CD4-positive, alpha-beta T cell treated with Interleukin-15 for 4 hours (primary cell): ENCODE measurements at places on chromosomes 11 and 22.

DNA sequence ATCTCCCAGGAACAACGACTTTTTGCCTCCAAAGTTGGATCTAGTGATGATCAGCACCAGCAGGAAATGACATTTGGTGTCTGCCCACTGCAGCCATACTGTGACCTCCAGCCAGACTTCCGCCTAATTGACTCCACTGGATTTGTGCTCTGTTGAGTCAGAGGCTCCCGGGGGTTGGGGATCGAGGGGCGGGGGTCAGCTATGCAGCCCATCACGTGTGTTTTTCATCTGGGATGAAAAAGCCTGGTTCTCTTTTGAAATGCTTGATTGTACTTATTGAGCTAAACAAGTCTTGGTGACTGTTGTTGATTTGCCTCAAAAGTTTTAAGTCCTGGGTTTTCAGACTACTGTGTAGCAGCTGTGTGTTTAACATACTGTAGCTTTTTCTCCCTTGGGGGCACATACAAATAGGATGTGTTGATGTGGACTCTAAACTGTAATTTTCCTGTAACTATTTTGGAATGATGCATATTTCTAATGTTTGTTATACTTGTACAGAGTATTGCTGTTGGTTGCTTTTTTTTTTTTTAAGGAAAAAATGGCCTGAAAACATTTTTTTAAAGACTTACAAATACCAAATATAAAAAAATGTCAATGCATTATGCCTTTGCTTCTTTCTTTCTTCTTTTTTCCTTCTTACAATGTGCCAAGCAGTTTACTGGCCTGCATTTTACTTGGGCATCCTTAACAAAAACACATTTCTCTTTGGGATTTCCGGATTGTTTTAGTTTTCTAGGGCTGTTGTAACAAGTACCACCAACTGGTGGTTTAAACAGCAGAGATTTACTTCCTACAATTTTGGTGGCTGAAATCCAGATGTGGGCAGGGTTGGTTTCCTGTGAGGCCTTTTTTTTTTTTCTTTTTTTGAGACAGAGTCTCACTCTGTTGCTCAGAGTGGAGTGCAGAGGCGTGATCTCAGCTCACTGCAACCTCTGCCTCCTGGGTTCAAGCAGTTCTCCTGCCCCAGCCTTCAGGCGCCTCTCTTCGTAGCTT lies 46.1 kb upstream of the OR4B1 start:
- DNase-seq = no peak

DNA sequence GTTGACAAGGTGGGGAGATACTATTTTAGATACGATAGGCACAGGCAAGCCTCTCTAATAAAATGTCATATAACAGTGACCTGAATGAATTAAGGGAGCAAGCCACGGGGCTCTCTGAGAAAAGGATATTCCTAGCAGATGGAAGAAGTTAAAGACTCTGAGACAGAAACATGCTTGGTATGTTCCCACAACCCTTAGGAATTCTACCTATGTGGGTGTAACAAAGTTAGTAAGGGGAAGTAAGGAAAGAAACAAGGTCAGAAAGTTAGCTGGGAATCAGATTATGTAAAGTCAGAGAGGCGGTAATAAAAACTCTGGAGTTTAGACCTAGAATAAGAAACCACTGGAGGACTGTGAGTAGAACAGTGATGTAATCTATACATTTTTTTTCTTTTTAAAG lies 59.7 kb upstream of the GDPD4 start:
- DNase-seq = no peak

- DNase-seq = no peak
Measured at GRCh38 chr11:111363985-111364384, 15.1 kb downstream of the POU2AF1 start.

GRCh38 chr11:91955206-91955605 lies 269.4 kb upstream of the FAT3 start:
- no peak for DNase-seq

DNA sequence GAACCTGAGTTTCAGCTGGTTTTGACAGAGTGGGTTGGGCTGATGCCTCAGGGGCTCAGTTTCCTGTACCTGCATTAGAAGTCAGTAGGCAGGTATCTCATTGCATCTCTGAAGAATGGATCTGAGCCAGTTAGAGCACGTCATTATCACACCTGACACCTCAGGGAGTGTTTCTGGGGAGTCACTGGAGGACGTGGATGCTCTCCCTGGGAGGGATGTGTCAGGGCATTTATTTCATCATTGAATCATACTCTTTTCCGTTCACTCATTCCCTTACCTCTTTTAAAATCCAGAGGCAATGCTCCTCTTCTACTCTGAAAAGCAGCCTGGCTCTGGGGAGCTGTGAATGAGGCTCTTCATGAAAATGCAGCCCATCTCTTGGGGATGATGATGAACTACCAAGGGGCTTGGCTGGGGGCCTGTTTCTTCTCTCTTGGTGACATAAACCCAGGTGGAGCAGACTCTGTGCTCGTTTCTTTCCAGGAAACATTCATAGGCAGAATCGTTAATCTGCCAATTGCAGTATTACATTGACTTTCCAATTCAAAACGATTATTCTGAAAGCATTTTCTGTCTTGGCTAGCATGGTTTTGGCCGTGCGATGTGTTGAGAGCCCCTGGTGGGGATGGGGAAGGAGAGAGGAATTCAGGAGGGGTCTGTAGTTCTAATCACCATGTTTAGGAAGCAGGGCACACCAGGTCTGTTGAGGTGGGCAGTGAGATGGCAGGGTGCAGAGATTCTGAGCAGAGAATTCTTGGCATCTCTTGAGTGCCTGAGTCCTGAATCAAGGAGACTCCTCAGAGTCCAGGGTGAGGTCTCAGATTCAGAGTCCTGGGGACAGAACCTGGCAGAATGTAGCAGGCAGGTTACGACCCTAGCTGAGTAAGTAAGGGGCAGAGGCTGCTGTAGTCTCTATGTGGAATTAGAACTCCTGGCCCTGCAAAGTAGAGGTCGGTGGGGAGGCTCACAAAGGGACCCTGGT lies 12.6 kb downstream of the PARVA start:
- no peak for DNase-seq
